Liver (tissue), 10 donors: ENCODE measurements at places on chromosomes 7 and 10.

GRCh38 chr7:112497481-112497880 lies 16.7 kb downstream of the LSMEM1 start:
- no peak for DNase-seq

GRCh38 chr7:90681336-90682022 lies 85.4 kb downstream of the CDK14 start:
- DNase-seq, result no peak

- DNase-seq, result no peak
Measured at GRCh38 chr10:18606051-18606695, 45.2 kb downstream of the NSUN6 start.

- no peak for DNase-seq
Measured at GRCh38 chr7:96184783-96185182, 137.1 kb downstream of the SLC25A13 start.

DNA sequence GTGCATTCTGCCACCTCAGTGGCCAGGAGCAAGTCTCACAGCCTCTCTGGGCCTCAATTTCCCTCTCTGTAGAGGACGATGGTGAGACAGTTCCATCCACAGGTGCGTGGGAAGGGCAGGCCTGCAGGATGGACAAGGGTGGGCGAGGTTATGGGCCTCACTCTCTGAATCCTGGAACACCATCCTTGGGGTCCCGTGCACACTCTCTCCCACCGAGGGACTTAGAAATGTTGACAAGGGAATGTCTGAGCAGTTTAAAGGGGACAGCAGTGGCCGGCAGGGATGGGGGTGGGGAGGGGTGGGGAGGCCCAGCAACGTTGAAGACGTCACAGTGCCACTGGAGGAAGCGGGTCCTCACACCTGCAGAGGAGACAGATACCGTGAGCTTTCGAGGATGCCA lies 111.5 kb downstream of the FOXL3 start:
- no peak for DNase-seq

DNA sequence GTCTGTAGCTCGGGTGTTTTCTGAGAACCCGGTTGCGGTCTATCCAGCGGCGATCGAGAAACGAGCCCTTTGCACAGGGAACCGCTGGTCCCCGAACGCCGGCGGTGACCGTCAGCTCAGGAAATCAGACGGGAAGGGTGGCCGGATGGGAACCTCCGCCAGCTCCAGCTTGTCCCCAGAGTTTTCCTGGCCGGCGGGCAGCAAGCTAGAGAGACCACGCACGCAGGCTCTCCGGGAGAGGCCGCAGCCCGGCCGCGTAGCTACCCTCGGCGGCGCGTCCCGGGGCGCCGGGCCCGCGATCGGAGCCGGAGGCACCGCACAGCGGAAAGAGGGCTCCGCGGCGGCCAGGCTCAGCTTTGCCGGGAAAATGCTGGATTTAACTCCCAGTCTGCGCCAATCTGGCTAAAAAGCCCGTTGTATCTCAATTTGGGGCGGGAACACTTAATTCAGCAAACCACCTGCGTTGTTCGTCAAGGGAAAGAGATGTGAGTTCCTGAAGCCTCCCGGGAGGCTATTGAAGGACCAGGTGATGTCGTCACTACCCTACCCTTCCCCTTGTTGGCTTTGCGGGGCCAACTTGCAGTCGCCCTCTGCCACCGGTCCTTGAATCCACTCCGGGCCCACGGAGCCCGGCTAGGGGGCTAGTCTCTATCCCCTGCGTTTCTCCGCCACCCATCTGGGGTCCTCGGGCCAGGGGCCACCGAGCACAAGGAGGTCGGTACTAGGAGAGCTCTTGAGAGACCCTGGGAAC lies 859 bp upstream of the CH25H start:
- no peak for DNase-seq

GRCh38 chr10:123392182-123392963 lies 238.2 kb downstream of the BUB3 start:
- no peak for DNase-seq
